Memory B cell (primary cell): ENCODE measurements at places on chromosomes 5 and 9.

- DNase-seq, result no peak
These were observed 92.2 kb downstream of the ZNF462 start for GRCh38 chr9:106954974-106955850.

GRCh38 chr5:143496943-143497342, 93.5 kb upstream of the NR3C1 start:
- no peak for DNase-seq

DNA sequence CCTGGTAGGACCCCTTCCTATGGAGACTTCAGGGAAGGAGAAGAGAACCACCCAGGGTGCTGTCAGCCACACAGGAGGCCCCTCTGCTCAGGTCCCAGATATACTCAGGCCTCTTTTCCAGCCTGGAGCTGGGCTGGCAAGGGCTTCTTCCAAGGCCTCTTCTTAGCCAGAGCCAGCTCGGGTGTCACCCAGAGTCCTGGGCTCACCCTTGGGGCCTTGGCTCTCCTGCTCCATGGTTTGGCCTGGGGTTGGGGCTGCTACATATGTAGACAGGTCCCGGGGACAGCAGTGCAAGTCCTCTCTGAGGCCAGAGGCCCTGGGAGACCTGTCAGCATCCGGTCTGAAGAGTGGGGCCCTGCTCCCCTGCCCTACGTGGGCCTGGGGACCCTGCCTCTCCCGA, 22.8 kb downstream of the PAEP start:
- no peak for DNase-seq

DNA sequence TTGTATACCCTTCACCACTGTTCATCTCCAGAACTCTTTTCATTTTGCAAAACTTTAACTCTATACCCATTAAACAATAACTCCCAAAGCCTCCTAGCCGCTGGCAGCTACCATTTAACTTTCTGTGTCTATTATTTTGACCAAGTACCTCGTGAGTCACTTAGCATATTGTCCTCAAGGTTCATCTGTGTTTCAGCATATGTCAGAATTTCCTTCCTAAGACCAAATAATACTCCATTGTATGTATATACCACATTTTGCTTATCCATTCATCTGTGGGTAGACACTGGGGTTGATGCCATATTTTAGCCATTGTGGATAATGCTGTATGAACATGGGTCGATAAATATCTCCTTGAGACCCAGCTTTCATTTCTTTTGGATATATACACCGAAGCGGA, 17.4 kb downstream of the ERBIN start:
- no peak for DNase-seq
